ENCODE measurements at places on chromosomes 1 and 21.

- no peak for DNase-seq
Measured at GRCh38 chr1:201882665-201883132, 6.0 kb upstream of the SHISA4 start.

GRCh38 chr1:224069138-224069537 is 44.8 kb upstream of the FBXO28 start:
- no peak for DNase-seq

DNA sequence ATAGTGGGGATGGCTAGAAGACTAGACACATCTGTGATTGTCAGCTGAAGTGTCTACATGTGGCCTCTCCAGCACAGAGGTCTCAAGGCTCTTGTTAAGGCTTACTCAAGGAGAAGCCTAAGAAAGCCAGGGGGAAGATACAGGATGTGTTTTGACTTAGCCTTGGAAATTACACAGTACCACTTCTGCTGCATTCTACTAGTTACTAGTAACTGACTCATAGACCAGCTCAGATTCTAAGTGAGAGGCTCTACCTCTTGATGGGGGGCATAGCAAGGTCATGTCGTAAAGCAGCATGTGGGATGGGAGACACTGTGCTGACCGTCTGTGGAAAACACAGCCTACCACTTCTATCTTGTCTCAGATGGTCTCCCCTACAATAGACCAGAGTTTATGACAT is 99.5 kb downstream of the UBE2U start:
- DNase-seq, result no peak

GRCh38 chr1:12516741-12517140 is 101.3 kb downstream of the DHRS3 start:
- DNase-seq, result no peak

DNA sequence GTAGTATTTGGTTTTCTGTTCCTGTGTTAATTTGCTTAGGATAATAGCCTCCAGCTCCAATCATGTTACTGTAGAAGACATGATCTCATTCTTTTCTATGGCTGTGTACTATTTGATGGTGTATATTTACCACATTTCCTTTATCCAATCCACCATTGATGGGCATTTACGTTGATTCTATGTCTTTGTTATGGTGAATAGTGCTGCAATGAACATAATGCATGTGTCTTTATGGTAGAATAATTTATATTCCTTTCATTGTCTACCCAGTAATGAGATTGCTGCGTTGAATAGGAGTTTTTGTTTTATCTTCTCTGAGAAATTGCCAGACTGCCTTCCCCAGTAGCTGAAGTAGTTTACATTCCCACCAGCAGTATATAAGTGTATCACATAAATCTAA is 538.8 kb downstream of the LRRIQ3 start:
- no peak for DNase-seq

GRCh38 chr1:203271018-203271743 is 34.1 kb upstream of the BTG2 start:
- DNase-seq, result peak; percentile 61

GRCh38 chr1:230940848-230941247 is 37.8 kb downstream of the TTC13 start:
- no peak for DNase-seq

All from effector memory CD4-positive, alpha-beta T cell (primary cell).